ENCODE measurements at places on chromosomes 6 and 20.

DNA sequence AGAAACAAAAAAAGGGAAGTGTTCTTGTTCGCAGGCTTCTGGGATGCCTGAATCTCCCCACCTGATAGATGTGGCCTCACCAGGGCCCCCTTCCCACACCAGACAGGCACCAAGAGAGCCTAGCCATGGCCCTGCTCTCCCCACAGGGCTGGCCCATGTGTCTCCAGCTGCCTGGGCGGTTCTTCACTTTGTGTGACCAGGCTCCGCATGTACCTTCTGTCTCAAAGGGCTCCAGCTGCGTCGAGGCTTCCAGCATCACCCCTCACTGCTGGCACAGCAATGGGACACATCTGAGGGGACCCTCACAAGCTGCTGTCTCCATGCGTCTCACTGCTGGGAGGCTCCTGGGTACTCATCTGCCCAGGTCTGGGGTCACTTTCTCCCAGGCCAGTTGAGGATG lies 362.9 kb downstream of the ZFAND3 start:
- DNase-seq = no peak

DNA sequence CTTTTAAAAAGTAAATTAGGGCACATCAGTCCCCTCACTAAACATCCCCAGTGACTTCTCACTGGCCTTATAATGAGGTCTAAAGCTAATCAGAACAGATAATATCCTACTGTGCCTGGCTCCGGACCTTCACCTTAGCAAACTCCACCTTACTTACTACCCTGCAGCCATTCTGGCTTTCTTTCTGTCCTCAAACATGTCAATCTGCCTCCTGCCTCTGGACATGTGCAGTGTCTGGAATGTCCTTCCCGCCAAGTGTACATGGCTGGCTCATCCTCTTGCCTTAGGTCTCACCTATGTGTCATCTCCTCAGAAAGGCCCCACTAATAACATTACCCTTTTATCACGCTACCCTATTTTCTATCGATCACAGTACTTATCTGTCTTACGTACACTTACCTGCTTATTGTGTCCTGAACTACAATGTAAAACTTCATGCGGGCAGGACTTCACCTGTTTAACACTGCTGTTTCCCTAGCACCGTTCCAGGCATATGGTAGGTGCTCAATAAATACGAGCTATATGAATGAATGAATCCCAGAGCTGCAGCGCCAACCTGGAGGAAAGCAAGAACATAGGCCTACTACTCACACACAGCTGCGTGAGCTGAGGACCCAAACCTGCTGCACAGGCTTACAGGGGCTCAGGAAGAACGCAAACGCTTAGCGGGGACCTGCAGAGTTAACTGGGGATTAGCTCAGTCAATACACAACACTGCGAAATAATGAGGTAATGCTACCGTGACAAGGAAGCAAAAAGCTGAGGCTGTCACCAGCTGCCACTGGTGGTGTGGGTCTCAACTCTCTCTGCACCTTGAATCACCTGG lies 991 bp downstream of the UQCC2 start:
- no peak for DNase-seq

DNA sequence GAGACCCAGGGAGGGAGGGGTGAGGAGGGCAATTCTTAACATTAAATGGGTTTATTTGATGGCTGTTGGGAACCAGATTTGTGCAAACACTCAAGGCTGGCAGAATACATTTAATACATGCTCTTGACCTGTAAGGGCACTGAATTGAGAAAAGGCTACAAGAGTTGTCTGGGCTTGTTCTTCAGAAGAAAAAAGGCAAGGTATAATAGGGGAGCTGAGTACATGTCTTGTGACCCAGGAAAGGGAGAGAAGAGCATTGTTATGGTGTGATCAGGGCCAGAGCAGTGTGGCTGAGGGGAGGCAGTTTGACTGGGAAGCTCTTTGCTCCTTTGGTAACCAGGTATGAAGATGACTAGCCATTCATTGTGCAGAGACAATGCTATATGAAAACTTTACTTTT lies 18.9 kb downstream of the KLHL31 start:
- no peak for DNase-seq

DNA sequence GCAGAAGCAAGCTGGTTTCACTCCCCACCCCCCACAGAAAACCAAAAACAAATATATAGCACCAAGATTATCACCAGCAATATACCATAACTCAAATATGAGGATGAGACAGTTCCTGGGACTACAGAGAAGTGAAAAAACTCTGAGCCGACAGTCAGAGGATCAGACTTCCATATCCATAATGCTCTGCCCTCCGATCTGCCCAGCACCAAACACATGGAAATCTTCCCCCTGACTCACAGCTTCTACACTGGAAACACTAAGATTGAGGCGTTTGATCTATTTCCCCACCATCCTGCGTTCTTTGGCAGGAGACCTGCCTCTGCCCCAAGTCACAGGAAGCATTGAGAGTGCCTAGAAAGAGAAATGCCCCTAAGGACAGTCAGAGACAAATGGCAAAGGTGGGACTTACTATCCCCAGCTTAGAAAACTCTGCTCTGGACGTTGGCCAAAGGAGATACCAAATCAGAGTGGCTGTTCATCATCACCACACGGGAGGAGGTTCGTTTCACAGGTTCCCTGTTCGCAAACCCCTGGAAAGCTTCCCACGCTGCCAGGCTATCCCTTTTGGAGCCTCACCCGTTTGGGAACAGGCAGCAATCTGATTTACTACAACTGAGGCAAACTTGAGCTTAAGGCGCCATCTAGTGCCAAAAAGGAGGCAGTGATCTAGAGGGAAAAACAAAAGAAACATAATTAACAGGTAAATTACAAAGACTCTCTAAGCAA lies 48.7 kb upstream of the SRSF6 start:
- DNase-seq = no peak

DNA sequence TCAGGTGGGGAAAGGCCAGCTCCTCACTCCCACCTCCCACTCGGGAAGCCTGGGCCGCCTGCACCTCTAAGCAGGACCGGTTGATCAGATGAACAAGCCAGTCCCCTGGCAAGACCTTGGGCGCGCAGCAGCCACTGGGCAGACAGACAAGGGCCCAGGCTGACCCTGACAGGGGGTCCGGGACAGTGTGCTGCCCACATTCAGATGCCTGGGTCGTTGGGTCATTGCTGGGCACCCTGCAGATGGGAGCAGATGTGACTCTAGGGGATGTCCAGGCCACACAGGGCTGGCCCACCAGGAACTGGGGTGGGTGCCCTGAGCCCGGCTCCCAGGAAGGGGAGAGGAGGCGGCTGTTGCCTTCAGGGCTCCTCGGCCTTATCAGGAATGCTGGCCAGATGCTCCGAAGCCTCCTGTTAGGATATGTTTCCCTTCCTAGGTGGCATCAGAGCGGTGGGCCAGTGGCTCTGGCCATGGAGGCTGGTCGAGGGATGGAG lies 17.3 kb upstream of the FRMD1 start:
- DNase-seq = no peak

GRCh38 chr20:63296531-63297299 lies 3.7 kb downstream of the COL20A1 start:
- no peak for DNase-seq

DNA sequence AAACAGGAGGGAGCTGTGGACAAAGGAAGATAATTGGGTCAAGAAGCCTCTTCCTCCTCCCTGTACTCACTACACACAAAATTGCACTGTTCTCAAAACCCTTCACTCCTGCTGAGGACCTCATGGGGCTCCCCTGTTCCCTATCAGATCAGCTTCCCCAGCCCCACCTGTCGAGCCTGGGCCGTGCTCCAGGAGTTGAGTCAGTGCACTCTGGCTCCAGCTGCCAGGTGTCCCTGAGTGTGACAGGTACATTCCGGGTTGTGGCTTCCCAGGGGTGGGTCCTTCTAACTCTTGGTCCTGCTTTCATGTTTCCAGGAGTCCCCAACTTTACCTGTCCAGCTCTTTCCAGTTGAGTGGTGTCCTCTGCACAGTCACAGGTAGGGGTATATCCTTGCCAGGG lies 8.4 kb downstream of the RAB5IF start:
- no peak for DNase-seq

GRCh38 chr20:22093122-22093521 lies 387.7 kb downstream of the PAX1 start:
- DNase-seq = no peak

GRCh38 chr6:21741221-21742109 lies 147.9 kb downstream of the SOX4 start:
- no peak for DNase-seq

DNA sequence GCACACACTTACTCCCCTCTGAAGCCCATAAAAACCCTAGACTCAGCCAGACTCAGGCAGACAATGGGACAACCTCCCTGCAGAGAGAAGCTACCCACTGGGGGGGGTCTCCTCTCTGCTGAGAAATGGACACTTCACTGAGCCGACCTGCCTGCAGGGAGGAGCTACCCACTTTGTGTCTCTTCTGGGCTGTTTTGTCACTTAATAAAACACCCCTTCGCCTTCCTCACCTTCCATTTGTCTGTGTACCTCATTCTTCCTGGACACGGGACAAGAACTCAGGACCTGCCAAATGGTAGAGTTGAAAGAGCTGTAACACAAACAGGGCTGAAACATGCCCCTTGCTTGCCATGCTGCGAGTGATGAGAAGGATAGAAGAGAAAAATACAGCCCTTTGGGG lies 151.7 kb upstream of the HDDC2 start:
- no peak for DNase-seq

- DNase-seq = peak; percentile 30
These were observed 191.1 kb downstream of the EYA4 start for GRCh38 chr6:133432021-133432989.

DNA sequence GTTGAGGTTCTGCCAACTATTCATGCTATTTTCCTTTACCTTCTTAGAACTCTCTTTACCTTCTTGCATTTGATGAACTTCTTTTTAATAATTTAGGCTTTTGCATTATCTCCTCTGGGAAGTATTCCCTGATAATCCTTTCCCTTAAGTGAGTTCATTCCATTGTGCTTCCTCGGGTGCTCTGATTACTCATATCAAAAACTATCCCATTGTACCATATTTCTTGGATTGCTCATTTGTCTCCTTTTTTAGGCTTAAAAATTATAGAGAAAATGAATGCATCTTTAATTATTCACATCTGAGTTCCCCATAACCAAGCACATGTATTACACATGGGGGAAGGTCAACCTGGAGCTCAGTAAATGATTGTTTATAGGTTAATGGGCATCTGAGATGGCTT lies 2.5 kb downstream of the CALHM4 start:
- no peak for DNase-seq

DNA sequence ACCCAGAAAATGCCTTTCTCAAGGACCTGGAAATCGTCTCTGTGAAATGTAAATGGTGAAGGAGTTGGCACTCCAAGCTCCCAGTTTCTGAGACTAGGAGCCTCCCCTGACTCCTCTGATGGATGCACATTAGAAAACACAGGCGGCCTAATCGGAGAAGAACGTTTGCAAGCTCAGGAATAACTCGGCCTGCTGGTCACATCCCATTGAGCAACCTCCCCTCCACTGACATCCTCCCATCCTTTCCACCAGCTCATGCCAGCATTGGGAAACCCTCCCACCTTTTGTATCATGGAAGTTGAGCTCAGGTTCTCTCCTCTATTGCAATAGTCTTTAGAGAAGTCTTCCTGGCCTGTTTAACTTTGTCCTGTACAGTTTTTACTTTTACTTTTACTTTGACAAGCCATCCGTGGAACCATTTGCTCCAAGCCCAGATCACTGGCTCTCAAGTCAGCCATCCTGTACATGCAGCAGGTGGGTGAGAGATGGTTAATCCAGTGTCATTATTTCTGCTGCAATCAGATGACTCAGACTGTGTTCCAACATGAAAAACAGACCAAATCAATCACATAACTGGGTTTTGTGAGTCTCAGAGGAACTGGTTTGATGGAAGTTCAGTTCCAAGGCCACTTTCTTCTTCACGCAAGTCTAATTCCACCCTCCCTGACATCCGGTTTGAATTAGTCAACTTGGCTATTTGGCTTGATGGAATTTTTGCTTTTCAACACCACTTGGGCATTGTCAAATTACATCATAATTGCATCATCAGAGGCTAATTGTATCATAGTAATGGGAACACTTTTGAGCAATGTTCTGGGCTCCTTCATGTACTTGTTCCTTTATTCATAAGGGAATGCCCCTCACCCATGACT lies 619.4 kb upstream of the CDH4 start:
- no peak for DNase-seq

DNA sequence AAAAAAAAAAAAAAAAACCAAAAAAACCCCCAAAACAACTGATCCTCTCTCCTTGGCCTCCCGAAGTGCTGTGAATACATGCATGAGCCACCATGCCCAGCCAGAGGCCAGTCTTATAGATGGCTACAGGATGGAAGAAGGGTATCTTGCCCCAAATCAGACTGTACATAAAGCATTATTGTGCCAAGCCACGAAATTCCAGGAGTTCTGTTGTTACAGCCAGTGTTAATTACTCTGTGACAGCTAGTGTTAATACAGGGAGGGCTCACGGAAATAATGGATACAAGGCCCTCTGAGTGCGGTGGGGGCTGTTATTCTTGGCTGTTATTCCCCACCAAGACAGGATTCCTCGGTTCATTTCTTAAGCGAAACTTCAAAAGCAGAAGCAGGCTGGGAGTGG lies 1.4 kb upstream of the CLPSL2 start:
- no peak for DNase-seq

DNA sequence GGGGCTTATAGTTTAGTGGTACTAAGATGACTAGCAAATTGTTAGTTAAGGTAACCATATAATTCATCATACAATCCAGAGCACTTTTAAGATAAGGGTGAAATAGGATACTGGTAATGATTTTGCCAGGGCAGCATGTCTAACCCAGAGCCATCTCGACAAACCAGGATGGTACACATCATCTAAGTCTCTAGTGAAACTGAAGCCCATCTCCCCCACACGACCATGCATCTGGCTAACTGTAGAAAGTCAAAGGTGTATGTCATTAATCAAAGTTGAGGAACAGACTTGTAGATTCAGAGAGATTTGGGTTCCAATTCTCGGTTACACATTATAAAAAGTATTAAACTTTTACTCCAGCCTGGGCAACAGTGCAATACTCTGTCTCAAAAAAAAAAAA lies 78.3 kb downstream of the PRKN start:
- DNase-seq = no peak

GRCh38 chr6:33860706-33861474 lies 57.1 kb upstream of the MLN start:
- DNase-seq = peak; percentile 22

GRCh38 chr6:53302678-53303360 lies 45.9 kb downstream of the ELOVL5 start:
- no peak for DNase-seq

GRCh38 chr6:52109171-52109571 lies 21.8 kb upstream of the PKHD1 start:
- DNase-seq = no peak

DNA sequence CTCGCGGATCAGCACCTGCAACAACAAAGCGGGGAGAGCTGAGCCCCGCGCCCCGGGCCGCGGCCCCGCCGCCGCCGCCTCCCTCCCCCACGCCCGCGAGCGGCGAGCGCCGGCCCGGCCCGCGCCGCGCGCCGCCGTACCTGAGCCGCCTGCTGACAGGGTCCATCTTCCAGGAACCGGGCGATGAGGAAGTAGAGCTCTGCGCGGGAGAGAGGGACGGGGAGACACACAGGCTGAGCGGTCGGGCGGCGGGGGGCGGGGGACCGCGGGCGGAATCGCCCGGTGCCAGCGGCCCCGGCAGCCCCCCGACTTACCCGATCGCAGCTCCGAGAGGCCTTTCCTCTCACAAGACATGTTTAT lies 359 bp downstream of the PHIP start:
- DNase-seq = no peak

GRCh38 chr6:56364431-56364826 lies 117.0 kb upstream of the COL21A1 start:
- no peak for DNase-seq

GRCh38 chr6:158085261-158086053 lies 82.6 kb downstream of the SERAC1 start:
- no peak for DNase-seq

GRCh38 chr6:4370066-4370465 lies 234.7 kb upstream of the ECI2 start:
- no peak for DNase-seq
